ENCODE measurements at places on chromosomes 11 and 22.

DNA sequence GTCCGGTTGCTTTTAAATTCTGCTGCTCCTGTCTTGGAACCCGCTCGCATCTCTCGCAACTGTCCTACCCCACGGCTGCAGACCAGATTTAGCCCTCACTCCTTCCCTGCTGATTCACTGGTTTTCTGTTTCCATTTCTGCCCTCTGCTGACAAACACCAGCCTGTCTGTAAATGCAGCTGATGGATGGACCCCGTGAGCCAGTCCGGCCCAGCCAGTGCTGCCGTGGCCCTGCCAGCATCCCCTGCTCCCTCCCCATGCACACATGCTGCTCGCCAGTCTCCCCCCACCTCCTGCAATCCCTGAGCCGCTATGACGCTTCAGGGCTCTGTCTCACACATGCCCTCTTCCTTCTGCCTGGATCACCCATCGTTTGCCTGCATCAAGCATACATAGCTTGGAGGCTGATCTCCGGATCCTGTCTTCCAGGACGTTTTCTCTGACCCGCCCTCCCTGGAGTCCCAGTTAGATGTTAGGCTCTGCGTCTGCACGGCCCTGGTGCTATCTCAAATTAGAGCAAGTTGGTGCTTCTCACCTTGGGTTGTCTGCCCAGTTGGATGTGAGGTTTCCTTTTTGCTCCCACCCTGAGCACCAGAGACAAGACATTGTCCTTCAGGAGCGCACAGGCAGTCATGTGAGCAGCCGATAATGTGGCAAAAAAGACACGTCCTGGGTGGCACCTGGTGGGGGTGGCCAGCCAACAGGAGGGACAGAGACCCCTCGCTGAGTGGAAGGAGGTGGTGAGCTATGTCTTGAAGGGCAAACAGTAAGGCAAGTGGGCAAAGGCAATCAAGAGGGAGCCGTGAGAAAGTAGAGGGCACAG, 4.3 kb upstream of the ACR start:
- no peak for DNase-seq

- DNase-seq, result no peak
These were observed 53.0 kb downstream of the PARVA start for GRCh38 chr11:12430351-12430750.

- no peak for DNase-seq
These were observed 20.3 kb upstream of the MRPL17 start for GRCh38 chr11:6703247-6704063.

DNA sequence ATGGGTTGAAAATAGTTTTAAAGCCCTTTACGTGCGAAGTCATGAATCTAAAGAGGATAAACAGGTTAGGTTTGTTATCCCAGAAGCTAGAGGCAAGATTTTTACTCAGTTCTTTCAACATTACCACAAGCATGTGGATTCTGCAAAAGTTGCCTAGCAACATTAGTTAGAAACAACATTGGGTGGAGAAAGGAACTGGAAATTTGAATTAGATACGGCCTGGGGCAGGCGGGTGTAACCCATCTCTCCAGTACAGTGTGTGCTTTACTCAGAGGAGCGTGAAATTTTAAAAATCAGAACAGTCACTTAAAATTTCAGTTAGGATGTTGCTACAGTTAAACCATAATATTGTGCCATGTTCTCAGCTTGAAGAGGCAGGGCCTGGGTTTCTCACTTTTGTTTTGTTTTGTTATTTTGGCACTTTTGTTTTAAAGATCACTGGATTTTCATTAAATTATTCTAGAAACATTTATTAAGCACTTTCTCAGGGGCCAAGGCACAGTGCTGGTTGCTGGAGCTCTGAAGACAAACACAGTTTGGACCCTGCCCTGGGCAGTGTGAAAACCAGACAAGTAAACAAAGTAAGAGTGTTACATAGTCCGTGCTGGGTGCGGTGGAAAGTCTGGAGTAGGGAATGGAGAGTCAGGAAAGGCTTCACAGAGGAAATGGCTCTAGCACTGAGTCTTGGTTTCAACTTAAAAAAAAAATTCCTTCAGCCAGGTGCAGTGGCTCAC, 4.4 kb upstream of the WEE1 start:
- DNase-seq, result no peak
